ENCODE measurements at places on chromosomes 11 and 22. TPM values are rescaled to one million over a fixed set of nuclear protein-coding genes. Genes with fewer than 3 reads are reported as not detected.
A peak's percentile ranks its signal among the peaks of the same experiment; 100 is the strongest.

DNA sequence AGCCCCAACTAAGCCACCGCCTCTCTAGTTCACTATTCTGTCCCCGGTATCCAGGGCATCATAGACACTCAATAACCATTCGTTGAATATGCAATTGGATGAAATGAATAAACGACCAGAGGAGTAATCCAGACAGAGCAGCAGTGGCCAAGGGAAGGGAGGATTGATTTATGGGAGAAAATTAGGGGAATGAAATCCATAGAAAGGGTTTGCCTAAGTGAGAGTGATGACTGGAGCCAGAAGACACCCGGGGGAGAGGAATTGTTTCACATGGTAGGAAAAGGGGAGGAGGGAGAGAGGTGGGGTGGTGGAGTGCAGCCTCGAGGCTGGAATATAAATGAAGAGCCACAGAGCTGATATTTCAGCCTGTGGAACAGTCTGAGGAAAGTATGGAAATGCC is 168.2 kb downstream of the COMMD9 start:
- no peaks in the 10 kb centered on the region for H3K36me3 ChIP-seq
- H3K4me1 ChIP-seq, result peaks cover 31% of the 10 kb centered on the region
- no peak for DNase-seq
- H3K27ac ChIP-seq, result no peak overlapping the region

- peaks cover 75% of the 10 kb centered on the region for H3K4me1 ChIP-seq
- H3K4me3 ChIP-seq, result no peak overlapping the region
- peak; percentile 77 for DNase-seq
- peak overlapping the region; percentile 58 for H3K27ac ChIP-seq
- no peaks in the 10 kb centered on the region for H3K36me3 ChIP-seq
Measured at GRCh38 chr11:133966921-133967598, 10.3 kb upstream of the IGSF9B start.

- no peaks in the 10 kb centered on the region for H3K27me3 ChIP-seq
- H3K36me3 ChIP-seq, result peaks cover 3% of the 10 kb centered on the region
- DNase-seq, result no peak
Measured at GRCh38 chr11:14854057-14854456, 38.0 kb downstream of the CYP2R1 start.

GRCh38 chr11:2533587-2534133 is 88.9 kb downstream of the KCNQ1 start:
- DNase-seq, result peak; percentile 4
- H3K4me3 ChIP-seq, result no peak overlapping the region

GRCh38 chr22:27797520-27798391 is 3.8 kb downstream of the MN1 start:
- H3K4me1 ChIP-seq, result peaks cover 64% of the 10 kb centered on the region
- H3K4me3 ChIP-seq, result peak overlapping the region; percentile 48
- DNase-seq, result no peak
- peak overlapping the region; percentile 79 for H3K27ac ChIP-seq
- peaks cover 34% of the 10 kb centered on the region for H3K36me3 ChIP-seq

DNA sequence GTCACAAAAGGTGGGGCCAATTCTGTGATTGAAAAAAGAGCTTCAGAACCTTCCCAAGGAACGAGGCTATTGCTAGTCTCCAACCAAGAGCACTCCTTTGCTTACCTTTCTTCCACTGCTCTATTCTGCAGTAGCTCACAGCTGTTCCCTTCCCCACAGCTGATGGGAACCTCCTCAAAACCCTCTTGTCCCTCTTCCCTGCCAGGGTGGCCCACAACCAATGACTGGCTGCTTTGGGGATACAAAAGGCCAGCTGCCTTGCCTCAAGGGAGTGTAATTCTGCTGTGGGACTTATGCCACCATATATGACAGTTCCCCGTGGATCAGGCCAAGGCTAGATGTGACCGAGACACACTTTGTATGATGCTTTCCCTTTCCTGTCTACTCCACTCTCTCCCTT is 15.0 kb downstream of the KCNE3 start:
- no peak overlapping the region for H3K4me3 ChIP-seq
- H3K36me3 ChIP-seq, result no peaks in the 10 kb centered on the region
- no peak overlapping the region for H3K27ac ChIP-seq
- no peak for DNase-seq
- H3K27me3 ChIP-seq, result no peaks in the 10 kb centered on the region

- no peaks in the 10 kb centered on the region for H3K36me3 ChIP-seq
- no peak for DNase-seq
- H3K4me1 ChIP-seq, result no peaks in the 10 kb centered on the region
- no peak overlapping the region for H3K27ac ChIP-seq
Measured at GRCh38 chr11:132486060-132486459, 1046.2 kb downstream of the OPCML start.

- H3K27ac ChIP-seq, result no peak overlapping the region
- no peak overlapping the region for H3K4me3 ChIP-seq
- H3K27me3 ChIP-seq, result no peaks in the 10 kb centered on the region
- H3K36me3 ChIP-seq, result no peaks in the 10 kb centered on the region
Measured at GRCh38 chr11:87976009-87976408, 199.2 kb downstream of the RAB38 start.

DNA sequence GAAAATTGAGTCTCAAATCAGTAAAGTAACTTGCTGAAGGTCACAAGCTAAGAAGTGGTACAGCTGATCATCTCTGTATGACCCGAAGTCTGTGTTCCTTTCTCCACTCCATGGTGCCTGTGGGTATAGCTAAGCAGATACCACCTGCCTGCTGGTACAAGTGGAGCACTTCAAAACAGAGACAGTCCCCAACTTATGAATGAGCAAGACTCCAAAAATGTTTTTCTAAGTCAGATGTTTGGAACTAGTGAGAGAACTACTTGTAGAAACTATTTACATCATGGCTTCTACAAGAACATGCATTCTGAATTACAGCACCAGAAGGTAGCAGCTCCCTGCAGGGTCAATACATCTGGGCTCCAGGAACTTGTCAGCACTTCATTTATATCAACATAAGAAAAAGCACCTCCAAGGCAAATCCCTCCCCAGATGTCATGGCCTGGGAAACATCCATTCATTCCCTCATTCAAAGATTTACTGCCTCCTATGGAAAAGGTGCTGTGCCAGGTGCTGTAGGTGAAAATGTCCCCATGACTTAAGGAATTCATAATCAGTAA is 94.7 kb downstream of the SERGEF start:
- DNase-seq, result no peak
- H3K4me3 ChIP-seq, result no peak overlapping the region
- peaks cover 2% of the 10 kb centered on the region for H3K36me3 ChIP-seq
- peaks cover 3% of the 10 kb centered on the region for H3K4me1 ChIP-seq

GRCh38 chr11:128626913-128627665 is 39.7 kb upstream of the ETS1 start:
- no peaks in the 10 kb centered on the region for H3K36me3 ChIP-seq
- H3K4me3 ChIP-seq, result no peak overlapping the region
- H3K27me3 ChIP-seq, result peaks cover 3% of the 10 kb centered on the region
- no peak overlapping the region for H3K27ac ChIP-seq
- H3K4me1 ChIP-seq, result peaks cover under 1% of the 10 kb centered on the region

DNA sequence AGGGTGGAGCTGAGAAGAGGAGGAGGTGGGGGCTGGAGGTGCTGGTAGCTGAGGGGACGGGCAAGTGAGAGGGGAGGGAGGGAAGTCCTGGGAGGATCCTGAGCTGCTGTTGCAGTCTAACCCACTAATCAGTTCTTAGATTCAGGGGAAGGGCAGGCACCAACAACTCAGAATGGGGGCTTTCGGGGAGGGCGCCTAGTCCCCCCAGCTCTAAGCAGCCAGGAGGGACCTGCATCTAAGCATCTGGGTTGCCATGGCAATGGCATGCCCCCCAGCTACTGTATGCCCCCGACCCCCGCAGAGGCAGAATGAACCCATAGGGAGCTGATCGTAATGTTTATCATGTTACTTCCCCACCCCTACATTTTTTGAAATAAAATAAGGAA is 24.4 kb downstream of the FADS3 start:
- H3K4me3 ChIP-seq, result no peak overlapping the region
- no peaks in the 10 kb centered on the region for H3K27me3 ChIP-seq

The CLTCL1 gene
- 20.9 TPM for total RNA-seq

The HBD gene
- 1.2 TPM for total RNA-seq

The MS4A4E gene
- 0.50 TPM for total RNA-seq

The GSTT2B gene
- total RNA-seq, result 5.5 TPM

The PAFAH1B2 gene
- total RNA-seq, result 112 TPM
